Karpas-422 (cell line): ENCODE measurements at places on chromosomes 7 and 10. TPM values are rescaled to one million over a fixed set of nuclear protein-coding genes. Genes with fewer than 3 reads are reported as not detected.

DNA sequence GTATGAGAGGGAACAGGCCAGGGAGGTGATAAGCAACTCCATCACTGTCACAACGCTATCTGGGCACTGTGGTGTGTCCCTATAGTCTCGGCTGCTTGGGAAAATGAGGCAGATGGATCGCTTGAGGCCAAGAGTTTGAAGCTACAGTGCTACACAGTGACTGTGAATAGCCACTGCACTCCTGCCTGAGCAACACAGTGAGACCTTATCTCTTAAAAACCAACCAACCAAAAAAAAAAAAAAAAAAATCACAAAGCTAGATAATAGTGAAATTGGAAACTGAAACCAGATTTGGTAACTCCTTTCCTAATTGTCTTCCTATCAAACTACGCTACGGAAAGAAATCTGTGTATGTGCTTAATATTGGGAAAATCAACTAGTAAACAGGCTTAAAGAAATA, 14.1 kb downstream of the MICU1 start:
- no peak for DNase-seq

TEX36 gene
- not detected in 2 replicates for total RNA-seq

DNA sequence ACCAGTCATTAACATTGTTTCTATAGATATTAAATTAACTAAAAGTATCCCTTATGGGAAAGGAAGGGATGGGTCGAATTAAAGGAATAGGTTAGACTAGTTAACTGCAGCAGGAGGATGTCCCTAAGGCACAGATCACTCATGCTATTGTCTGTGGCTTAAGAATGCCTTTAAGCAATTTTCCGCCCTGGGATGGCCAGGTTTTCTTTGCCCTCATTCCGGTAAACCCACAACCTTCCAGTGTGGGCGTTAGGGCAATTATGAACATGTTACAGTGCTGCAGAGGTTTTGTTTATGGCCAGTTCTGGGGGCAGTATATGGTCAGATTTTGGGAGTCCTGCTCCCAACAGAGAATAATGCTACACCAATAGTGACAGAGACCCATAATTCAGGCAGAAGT, 139.3 kb upstream of the CDK13 start:
- DNase-seq = no peak

DNA sequence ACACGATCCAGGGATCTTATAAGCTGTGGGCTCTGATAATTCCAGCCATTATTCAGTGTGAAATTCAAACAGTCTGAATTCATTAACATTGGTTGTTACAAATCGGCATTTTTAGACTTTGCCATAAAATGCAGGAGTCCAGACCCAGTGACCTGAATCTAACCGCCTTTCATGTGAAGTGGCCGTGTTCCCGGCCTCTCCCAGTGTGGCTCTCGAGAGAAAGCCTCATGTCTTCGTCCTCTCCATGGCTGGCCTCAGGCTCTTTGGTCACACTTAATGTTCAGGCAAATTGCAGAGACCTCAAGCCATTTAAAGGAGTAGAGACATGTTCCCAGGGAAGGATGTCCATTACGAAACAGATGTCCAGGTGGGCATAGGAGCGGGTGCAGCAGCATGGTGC, 59.3 kb downstream of the CTBP2 start:
- DNase-seq = no peak

CALML3 gene
- total RNA-seq = not detected in 2 replicates

GRCh38 chr7:127683776-127684681, 32.0 kb downstream of the SND1 start:
- no peak for DNase-seq

GRCh38 chr7:41039386-41039953, 663.4 kb downstream of the INHBA start:
- DNase-seq = no peak

- no peak for DNase-seq
Observed at GRCh38 chr7:12713625-12714378, 26.4 kb downstream of the ARL4A start.

DNA sequence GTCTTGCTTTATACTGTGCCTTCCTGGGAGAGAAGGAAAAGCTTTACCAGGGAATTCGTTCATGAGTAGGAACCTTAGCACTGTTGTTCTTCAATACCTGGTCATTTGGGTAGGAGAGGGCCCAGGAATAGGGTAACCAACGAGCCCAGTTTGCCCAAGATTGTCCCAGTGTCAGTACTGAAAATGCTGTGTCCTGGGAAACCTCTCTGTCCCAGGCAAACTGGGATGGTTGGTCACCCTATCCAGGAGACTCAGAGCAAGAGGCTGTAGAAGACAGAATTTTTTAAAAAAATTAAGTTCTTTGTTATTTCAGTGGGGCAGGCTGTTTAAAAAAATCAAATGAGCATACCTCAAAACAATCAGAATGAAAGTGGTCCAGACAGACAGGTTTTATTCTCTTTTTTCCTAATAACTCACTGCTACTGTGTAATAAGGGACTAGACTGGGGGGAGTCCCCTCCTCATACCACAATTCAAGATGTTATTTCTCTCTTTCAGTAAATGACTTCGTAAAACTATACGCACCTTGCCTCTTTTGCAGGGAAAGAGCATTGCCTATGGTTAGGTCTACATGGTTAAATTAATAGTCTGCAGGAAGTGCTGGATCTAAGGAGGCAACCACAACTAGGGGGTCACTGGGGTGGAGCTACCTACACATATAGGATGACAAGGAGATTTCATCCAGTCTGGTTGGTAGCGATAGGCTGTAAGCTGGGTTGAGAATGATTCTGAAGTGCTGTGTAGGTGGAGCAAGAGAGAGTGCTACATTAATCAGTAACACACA, 41.1 kb upstream of the FAM133B start:
- DNase-seq = no peak

DNA sequence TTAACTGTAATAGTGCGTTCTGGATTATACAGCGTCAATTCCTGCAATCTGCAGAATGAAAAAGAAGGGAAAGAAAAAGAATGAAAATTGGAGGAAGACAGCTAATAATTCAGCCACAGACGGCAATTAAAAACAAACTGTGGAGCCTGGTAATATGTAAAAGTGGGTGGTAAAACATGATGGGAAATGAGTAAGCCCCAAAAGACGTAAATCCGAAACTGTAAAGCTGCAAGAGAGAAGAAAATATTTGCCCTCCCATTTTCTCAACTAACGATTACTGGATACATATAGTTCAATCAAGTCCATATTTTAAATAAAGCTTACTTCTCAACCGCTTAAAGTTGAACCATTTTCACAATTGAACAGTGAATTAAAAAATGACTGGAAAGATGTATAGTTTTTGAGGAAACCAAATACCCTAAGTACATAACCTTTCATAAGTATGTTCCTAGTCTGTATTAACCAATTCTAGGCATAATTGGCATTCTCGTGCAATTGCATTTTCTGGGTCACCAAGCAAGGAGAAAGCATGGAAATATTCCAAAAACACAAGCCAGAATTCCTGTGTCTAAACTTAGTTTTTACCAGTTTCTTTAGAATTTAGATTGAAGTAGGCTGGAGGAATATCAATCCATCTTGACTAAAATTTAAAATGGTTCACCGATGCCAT, 44.8 kb downstream of the MALSU1 start:
- DNase-seq = no peak

ELMO1 gene
- total RNA-seq = 87.7 and 137 TPM in 2 replicates

GRCh38 chr10:132848951-132849545, 63.1 kb upstream of the NKX6-2 start:
- DNase-seq = no peak

DNA sequence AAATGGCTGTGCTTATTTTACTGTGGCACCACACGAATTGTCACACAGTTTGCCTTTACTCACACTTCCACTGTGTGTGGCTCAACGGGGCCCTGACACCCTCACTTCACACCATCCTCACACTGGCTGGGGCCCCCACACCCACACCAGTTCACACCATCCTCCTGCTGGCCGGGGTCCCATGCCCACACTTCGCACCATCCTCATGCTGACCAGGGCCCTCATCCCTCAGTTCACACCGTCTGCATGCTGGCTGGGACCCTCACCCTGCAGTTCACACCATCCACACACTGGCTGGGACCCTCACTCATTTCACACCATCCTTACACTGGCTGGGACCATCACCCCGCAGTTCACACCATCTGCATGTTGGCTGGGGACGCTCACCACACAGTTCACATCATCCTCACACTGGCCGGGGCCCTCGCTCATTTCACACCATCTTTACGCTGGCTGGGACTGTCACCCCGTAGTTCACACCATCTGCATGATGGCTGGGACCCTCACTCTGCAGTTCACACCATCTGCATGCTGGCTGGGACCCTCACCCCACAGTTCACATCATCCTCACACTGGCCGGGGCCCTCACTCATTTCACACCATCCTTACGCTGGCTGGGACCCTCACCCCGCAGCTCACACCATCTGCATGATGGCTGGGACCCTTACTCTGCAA, 36.0 kb downstream of the BRI3 start:
- DNase-seq = no peak

SVOPL gene
- total RNA-seq = not detected in 2 replicates

NKX6-2 gene
- total RNA-seq = not detected in 2 replicates

NPC1L1 gene
- total RNA-seq = not detected in 2 replicates

GRCh38 chr7:80642871-80643270, 4.4 kb downstream of the CD36 start:
- no peak for DNase-seq

PPA1 gene
- 375 and 560 TPM in 2 replicates for total RNA-seq

GRCh38 chr10:28691187-28691694, 13.9 kb downstream of the BAMBI start:
- DNase-seq = no peak

DNA sequence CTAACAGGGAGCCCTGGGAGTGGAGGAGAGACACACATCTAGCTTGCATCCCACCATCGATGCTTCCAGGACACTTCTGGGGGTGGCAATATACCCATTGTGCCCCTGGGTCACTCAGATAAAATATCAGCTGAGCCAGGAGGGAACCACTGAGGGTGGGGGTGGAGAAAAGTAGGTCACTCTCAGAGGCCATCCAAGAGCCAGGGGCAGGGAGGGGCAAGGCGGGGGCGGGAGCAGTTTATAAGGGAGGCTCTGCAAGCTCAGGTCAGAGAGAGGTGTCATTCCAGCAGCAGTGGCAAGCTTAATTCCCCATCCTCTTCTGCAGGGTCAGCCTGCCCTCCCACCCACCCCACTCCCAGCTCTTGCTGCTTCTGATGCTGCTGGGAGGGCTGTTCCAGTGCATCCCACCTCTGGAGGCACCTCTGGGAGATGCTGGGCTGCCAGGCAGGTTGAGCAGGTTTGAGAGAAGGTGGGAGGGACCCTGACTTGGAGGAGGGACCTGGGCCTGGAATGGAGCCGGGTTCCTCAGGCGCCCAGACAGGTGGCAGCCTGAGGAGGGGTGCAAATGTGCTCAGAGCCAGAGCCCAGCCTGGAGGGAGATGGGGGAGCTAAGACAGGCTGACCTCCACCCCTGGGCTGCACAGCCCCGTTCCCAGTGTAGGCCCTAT, 20.1 kb upstream of the TLX1 start:
- no peak for DNase-seq

- DNase-seq = no peak
Observed at GRCh38 chr10:88260329-88261051, 322.6 kb downstream of the RNLS start.

GRCh38 chr7:56218510-56218909, 102.3 kb upstream of the NUPR2 start:
- no peak for DNase-seq

SLC13A1 gene
- not detected in 2 replicates for total RNA-seq

- no peak for DNase-seq
Observed at GRCh38 chr7:2301511-2301863, 12.8 kb downstream of the SNX8 start.

ZNF777 gene
- 5.7 and 12.6 TPM in 2 replicates for total RNA-seq

DNA sequence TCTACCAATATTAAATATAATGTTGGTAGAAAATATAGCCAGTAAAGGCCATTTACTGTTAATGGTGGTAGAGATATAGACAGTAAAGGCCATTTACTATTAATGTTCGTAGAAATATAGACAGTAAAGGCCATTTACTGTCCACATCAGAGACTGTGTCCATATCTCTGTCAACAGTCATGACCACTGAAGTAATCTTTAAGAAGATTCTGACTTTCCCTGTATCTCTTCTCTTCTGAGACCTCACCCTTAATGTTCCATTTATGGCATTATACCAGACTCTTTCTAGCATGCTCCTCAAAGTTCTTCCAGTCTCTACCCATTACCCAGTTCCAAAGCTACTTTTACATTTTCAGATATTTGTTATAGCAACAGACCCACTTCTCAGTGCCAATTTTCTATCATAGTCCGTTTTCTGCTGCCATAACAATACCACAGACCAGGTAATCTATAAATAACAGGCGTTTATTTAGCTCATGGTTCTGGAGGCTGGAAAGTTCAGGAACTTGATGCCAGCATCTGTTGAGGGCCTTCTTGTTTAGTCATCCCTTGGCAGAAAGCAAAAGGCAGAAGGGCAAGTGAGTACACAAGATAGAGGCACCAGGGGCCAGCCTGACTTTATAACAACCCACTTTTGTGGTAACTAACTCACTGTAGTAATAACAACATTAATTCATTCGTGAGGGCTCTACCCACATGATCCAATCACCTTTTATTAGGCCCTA, 7.9 kb upstream of the NUDCD3 start:
- DNase-seq = no peak

GRCh38 chr7:1331561-1332467, 99.1 kb downstream of the UNCX start:
- no peak for DNase-seq

- no peak for DNase-seq
Observed at GRCh38 chr10:49012603-49013002, 73.0 kb upstream of the LRRC18 start.

DNA sequence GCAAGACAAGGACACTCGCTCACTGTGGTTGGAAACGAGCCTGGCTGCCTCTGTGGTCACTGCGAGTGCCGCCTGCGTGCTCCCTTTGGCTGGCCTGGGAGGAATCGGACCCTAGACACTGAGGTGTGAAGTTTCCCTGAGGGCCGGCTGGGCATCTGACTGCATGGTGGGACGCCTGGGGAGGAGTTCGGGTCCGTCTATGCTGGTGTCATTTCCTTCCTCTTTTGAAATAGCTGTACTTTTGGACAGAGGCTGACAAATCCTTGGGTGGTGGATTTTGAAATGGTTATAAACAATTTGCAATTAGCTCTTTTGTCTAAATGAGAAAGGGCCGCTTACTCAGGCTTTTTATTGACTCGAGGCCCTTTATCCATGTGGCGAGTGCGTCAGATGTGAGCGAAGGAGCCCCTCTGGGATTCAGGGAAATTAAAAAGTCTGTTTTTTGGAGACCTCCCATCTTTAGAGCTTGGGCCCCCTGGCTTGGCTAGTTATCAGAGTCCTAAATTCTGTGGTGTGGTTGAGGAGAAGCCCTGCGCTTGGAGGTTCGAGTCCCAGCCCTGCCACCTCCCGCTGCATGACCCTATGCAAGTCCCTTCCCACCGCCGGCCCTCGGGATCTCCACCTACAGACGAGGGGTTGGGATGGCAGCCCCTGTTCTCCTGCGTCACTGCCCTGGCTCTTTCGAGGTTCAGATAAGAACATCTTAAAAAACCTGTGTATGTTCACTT, 147.1 kb downstream of the RGS10 start:
- no peak for DNase-seq

PRPS1L1 gene
- not detected in 2 replicates for total RNA-seq
